Substantia nigra (tissue), 51 donors: ENCODE measurements at places on chromosomes 12 and 14.

- no peak for DNase-seq
These were observed 197.2 kb downstream of the FOXA1 start for GRCh38 chr14:37397941-37398215.

- no peak for DNase-seq
These were observed 554.8 kb downstream of the DIO2 start for GRCh38 chr14:79656496-79656895.

DNA sequence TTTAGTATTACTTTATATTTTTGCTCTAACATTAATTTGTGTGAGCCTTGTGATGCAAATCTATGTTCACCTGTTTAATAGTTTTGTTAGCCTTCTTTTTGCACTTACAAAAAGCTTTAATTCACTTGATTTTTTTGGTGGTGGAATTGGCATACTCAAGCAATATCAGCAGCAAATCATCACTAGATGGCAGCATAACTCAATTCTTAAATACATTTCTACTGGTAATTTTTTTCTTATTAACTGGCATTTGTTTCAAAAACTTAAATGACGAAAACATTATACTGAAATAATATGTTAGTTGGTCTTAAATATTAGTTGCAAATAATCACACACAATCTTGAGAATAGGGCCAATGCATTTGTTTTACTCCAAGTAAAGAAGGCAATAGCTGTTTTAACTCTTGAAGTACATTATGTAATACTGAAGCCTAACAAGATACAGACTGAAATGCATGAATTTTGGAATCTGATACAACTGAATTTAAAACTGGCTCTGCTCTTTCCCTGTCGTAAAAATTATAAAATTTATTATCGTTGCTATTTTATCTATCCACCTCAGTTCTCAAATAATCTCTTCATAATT is 151.5 kb downstream of the ATXN7L3B start:
- no peak for DNase-seq

- no peak for DNase-seq
These were observed 68.2 kb downstream of the PAPLN start for GRCh38 chr14:73305499-73305898.
